ENCODE measurements at places on chromosomes 5 and 9.

GRCh38 chr5:134184155-134185135 lies 7.7 kb upstream of the SKP1 start:
- DNase-seq: peak; percentile 56

DNA sequence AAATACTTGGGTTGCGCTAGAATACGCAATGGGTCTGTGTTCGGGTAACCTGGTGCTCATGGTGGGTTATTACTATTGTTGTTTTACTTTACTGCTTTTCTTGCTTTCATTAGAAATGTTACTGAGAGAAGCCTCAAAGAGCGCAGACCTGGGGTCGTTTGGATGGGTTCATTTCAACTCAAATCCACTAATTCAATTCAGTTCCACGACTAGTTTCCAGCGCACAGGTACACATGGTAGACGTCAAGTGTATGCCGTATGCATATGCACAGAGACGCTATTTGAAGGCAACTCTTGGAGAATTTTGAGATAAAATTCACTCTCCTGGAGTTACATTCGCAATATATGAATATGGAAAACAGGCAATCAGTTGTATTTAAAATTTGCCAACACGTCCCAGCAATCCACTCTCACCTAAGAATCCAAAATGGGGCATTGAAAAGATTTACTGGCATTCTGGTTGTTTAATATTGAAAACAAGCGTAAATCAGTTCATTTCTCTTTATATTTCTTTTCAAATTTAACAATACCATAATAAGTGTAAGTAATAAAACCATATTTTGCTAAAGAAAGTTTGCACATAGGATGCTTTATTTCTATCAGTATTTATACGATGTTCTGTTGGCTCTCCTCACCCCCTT lies 4.4 kb upstream of the PAX5 start:
- DNase-seq: no peak

DNA sequence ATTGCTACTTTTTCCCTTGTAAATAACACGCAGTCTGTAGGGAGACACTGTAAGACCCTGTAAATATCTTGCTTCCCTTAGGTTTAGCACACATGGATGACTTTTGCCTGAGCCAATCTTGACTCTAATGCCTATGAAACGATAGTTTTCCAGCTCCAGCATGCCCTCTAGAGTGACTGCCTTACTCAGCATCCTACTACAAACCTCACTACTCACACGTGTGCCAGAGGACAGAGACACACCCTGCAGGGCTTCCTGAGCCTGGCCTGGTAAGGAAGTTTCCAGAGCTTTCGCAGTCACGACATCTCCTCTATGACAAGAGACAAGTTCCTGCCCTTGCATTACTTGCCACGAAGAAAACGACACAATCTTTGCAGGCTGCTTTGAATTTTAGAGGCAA lies 138.1 kb downstream of the ATPSCKMT start:
- DNase-seq: no peak

- no peak for DNase-seq
Observed at GRCh38 chr5:74322191-74322590, 318.3 kb downstream of the ENC1 start.

GRCh38 chr5:108884736-108885135 lies 137.0 kb downstream of the FER start:
- no peak for DNase-seq

DNA sequence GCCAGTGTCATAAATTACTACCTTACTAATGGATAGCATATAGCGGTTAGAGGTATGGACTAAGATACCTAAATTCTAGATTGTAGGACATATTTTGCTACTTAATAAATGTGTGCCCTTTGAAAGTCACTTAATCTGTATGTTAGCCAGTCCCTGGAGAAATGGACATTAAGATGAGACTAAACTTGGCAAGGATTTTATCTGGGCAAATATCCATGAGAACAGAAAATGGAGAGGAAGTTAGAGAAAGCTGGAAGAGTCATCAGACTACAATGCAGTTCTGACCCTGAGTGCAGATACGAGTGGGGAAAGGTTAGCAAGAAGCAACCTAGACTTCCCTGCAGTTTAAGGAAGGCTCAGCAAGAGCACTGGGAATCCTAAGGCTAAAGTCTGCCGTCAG lies 33.0 kb downstream of the TBCA start:
- no peak for DNase-seq

DNA sequence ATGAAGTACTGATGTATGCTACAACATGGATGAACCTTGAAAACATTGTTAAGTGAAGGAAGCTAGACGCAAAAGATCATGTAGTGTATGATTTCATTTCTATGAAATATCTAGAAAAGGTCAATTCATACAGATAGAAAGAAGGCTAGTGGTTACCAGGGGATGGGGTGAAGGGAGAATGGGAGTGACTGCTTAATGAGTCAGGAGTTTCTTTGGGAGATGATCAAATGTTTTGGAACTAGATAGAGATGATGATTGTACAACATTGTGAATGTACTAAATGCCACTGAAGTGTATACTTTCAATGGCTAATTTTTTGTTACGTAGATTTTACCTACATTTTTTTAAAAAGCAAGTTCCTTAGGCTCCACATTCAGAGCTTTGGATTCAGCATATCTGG lies 14.9 kb upstream of the DELE1 start:
- DNase-seq: no peak

All from stimulated activated CD4-positive, alpha-beta T cell treated with anti-CD3 and anti-CD28 coated beads, Interleukin-15, amount 100 ng/mL, for 48 hours (primary cell).